ENCODE measurements at places on chromosomes 4 and X. TPM values are rescaled to one million over a fixed set of nuclear protein-coding genes. Genes with fewer than 3 reads are reported as not detected.

The YIPF7 gene
- total RNA-seq, result not detected

The PPP4R3C gene
- total RNA-seq, result not detected

DNA sequence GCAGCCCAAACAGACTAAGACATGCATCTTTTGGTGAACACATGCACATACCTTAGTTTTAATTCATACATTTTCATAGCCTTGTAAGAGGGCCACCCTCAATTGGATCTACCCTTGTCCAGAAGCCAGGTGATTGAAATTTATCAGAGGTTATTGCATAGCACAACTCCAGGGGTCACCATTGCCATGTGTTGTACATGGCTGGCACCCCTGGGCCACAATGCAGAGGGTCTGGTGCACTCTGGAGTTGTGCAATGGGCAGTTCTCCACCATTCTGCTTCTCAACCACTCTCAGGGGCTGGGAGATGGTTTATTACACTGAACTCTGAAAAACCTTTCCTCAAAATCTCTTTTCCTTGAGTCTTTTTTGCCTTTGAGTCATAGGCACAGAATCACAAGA lies 184.4 kb upstream of the CXorf66 start:
- DNase-seq, result no peak

GRCh38 chrX:24018809-24019208 lies 8.2 kb downstream of the KLHL15 start:
- no peak for DNase-seq

The H2AZ1 gene
- 265 TPM for total RNA-seq

The FTSJ1 gene
- 29.9 TPM for total RNA-seq

The RGS12 gene
- 16.2 TPM for total RNA-seq

The SMAD1 gene
- 36.6 TPM for total RNA-seq

The CT45A8 gene
- total RNA-seq, result not detected

The SRPK3 gene
- 13.0 TPM for total RNA-seq

GRCh38 chrX:2552621-2553201 lies 51.9 kb upstream of the DHRSX start:
- no peak for DNase-seq

Data from sigmoid colon (tissue), 7 donors.